ENCODE measurements at places on chromosomes 11 and 22.

- no peak for DNase-seq
These were observed 18.0 kb downstream of the SCARF2 start for GRCh38 chr22:20419664-20419951.

DNA sequence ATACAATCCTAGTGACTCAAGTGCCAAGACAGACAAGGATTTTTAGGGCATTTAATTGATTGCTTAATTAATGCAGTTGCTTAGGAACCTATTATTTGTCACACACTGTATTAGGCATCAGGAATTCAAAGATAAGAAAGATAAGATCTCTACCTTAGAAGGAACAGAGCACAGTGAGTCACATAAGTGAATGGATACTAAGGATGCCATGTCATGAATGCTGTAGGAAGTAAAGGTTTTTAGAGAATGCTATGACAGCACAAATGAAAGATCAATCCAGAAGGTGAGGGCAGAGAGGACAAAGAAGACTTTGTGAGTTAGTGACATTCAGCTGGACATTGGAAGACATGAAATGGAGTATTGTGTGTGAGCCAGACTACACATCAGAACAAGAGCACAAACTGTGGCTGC is 147.9 kb upstream of the DDI1 start:
- no peak for DNase-seq

DNA sequence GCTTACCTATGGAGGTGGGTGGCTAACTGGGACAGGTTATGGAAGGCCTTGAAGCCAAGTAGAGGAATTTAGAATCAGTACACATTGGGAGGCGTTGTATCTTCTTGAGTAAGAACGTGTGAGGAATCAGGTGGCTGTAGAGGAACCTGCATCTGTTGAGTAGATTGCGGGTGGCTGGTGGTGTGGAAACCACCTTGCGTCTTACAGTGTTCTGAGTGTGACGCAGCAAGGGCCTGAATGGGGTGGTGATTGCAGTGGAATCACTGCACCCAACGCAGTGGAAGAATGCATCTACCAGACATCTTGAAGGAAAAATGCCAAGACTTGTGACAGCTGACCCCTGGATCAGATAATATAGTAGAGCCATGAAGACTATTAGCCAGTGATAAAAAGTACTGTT is 110.8 kb upstream of the NNMT start:
- DNase-seq, result no peak

DNA sequence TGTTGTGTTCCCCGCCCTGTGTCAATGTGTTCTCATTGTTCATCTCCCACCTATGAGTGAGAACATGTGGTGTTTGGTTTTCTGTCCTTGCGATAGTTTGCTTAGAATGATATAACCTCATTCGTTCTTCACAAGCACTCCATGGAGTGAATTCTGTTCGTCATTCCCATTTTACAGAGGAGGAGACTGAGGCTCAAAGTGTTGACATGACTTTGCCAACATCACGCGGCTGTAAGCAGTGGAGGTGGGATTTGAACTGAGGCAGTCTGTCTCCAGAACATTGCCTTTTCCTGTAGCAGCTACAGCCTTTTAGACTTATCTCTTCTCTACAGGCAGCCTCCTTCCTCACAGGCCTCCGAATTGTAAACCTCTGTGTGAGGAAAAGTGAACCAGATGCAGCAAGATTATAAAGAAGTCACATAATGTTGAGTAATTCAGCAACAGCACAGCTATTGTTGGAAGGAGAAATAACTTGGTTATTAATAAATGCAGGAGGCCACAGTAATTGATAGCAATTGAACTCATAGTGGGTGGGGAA is 74.6 kb downstream of the MYO18B start:
- no peak for DNase-seq

DNA sequence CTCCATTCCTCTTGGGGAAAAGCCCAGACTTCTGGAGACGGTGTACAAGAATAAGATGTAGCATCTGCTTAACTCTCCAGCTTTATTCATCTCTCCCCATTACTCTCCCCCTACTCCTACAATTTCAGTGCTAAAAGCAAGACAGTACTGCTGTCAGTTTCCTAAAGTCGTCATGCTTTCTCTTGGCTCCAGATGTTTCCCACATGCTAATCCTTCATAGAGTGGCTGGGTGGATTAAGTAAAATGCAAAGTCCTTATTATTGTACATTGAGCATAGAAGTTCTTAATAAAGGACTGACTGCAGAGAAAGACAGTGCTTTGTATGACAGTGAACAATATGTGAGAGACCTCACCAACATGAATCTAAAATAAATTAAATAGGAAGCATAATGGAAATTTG is 142.2 kb upstream of the UBASH3B start:
- DNase-seq, result no peak

GRCh38 chr11:115930291-115930690 is 426.1 kb upstream of the CADM1 start:
- no peak for DNase-seq

- DNase-seq, result no peak
These were observed 5.5 kb downstream of the RFPL2 start for GRCh38 chr22:32199341-32199740.

DNA sequence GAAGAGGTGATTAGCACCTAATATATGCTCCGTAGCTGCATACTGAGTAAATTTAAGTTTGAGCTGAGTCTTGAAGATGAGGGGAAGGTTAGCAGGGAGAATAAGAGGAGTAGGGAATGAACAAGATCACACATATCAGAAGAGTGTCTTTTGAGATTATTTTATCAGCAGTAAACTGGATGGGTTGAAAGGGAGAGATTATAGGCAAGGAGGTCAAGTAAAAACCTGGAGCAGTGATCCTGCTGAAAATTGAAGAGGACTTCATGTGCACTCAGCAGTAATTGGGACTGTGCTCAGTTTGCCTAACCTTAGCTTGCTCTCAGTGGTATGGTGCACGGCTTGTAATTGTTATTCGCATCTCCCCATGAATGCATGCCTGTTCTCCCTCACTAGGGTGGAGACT is 79.5 kb upstream of the PICALM start:
- DNase-seq, result no peak

- DNase-seq, result no peak
These were observed 3.1 kb upstream of the PANX1 start for GRCh38 chr11:94125407-94126115.

DNA sequence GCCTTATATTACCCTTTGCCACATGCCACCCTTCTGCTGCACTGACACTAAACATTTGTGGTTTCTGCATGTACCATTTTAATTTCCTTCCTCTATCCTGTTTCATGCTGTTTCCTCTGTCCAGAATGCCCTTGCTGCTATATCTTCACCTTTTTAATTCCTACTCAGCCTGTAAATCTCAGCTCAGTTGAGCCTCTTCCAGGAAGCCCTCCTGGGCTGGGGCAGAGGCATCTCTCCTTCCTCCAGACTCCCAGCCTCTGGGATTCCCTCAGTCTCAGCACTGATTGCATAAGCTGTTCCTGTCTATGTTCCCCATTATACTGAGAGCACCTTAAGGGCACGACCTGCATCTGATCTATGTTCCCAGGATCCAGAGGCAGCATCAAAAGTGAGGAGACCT is 98.7 kb downstream of the RNF169 start:
- no peak for DNase-seq

DNA sequence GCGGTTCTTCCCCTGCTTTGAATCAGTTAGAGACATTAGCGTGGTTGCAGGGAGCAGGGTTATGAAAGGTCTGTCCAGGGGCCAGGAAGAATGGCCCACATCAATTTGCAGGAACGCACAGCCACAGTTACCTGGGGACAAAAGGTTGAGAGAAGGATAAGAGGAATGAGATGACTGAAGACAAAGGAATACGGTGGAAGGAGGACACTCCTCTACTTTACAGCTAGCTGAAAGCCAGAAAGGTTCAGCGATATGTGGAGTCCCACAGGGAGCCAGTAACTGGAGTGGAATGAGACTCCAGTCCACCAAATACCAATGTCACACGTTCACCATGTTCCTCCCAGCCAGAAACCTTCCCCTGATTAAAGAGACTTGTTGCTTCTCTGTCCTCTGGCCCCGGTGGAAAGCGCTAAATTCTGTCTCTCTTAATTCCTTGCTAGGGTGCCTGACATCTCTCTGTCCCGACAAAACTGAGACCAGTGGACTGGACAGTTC is 10.7 kb downstream of the XNDC1N start:
- peak; percentile 27 for DNase-seq

Measured in AG20443 (cell line).